ENCODE measurements at places on chromosomes 7 and 10.

GRCh38 chr7:141024668-141025067 is 9.9 kb upstream of the MRPS33 start:
- DNase-seq, result no peak

DNA sequence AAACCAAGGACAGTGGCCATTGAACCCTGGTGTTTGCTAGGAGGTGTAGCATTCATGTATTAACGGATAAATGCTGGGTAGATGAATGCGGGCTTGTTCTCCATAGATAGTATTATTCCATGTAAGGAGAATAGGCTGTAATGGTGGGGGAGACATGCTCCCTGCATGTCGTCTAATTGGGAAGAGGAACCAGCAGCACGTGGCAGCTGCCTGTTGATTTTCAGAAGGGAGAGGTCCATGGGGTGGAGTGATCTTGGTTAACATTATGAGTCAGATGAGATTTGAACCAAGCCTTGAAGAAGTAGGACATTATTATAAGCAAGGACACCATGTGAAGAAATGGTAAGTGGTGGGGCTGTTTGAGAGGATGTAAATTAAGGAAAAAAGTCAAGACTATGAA is 112.5 kb downstream of the WNT2 start:
- DNase-seq, result no peak

DNA sequence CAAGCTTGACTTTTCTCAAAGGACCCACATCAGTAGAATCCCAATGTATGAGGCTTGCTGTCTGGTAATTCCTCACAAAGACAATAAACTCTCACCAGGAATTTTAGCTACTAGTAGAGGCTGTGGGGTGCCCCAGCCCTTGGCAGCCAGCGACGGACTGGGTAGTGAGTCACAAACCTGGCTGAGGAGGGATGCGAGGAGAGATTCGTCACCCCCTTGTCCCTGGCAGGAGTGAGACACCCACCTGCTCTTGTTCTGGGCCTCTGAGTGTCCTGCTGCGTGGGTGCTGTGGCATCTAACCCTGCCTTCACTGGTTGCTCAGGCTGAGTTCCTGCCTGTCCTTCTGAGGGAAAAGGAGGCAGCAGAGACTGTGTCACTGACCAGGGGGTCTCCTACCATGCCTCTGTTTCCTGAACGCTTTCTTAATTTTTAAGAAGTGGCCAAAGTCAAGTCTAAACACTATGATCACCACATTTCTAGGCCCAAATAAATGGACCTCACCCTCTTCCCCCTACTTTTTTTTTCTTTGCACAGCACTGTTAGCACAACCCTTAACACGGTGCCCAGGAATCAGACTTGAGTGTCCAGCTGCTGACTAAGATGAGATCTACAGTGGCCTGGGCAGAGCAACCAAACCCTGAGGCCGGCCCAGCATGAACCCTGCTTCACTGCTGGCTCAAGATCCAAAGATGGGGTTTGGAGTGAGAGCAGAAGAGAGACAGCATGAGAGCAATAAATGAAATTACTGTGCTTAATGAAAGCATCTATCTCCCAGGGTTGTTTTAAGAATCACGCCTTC is 146.4 kb downstream of the ANLN start:
- no peak for DNase-seq

DNA sequence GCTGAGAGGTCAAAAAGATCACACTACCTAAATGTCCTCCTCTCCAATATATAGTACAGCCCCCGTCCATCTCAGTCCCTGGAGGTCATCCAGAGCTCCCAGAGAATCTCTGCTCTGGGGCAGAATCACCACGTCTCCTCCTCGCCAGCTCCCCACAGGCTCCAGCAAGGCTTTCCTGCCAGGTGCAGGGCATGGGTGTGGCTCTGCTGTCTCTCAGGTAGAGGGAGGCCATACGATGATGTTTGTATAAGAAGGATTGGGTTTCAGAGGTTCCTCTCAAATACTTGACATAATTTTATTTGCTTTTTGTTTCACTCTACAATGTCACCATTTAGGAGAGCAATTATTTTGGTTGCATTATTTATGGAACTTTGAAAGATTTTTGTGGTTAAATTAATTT is 98.3 kb upstream of the PRSS58 start:
- no peak for DNase-seq
